ENCODE measurements at places on chromosomes 2 and 18. TPM values are rescaled to one million over a fixed set of nuclear protein-coding genes. Genes with fewer than 3 reads are reported as not detected.

DNA sequence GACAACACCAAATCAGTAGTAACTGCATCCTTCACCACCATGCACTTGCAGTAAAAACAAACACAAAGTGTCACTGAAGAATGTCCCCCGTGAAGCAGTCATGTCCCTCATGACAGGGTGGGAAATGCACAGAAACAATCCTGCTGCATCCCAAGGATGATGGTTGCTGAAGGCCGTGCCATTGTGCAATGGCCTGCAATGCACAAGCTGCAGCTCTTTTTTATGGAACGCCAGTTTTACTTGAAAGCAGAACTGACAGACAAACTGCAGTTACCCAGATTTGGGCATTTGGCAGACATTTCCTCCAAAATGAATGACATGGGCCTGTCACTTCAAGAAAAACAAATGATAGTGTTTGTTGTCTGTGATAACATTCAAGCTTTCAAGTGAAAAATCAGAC lies 2.4 kb upstream of the CHST10 start:
- no peak for DNase-seq

GRCh38 chr2:236796236-236796635 lies 226.6 kb downstream of the ACKR3 start:
- DNase-seq: no peak

DNA sequence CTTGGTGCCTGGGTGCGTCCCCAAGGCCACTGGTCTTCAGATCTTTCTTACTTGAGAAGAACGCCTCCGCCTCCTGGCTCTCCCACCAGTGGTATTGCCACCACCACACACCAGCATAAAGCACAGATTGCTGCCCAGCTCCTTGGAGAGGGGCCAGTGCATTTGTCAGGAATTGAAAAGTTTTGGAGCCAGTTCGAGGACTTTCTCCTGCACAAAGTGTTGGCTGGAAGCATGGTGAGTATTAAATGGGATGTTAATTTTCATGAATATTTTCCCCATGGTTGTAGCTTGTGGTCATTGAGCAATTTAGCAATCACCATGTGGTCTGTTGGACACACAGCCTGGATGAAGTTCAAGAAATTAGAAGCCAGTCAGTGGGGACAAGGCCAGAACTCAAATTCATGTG lies 684.6 kb upstream of the FANCL start:
- no peak for DNase-seq

DNA sequence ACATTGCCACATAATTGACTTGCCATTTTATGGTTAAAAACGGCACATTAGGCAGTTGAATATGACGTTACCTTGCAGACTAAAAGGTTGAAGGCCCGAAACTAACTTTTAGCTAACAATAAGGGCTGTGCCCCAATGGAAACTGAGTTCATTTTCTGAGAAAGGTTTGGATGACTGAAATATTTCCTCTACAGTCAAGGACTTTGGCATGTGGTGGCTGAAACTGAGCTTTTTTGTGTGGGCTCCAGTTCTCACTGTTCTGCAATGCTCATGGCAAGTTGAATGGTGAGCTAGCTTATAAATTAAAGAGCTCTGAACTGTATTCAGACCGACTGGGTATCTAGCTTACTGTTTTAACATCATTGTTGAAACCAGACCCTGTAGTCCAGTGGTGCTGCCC lies 23.8 kb upstream of the TXNDC2 start:
- no peak for DNase-seq

TMSB10 gene
- 9,445 TPM for total RNA-seq

DNA sequence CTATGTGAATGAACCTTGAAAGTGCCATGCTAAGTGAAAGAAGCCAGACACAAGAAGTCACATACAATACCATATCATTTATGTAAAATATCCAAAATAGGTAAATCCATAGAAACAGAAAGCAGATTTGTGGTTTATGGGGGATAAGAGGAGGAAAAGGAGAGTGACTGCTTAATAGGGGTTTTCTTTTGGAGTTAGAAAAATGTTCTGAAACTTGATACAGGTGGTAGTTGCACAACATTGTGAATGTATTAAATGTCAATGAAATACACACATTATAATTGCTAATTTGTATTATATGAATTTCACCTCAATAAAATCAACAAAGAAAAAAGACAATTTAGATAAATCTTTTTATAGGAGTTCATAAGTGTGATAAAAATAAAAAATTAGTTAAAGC lies 37.1 kb downstream of the MEMO1 start:
- DNase-seq: no peak

GRCh38 chr2:232238108-232238507 lies 140.4 kb upstream of the ALPP start:
- DNase-seq: no peak

GRCh38 chr2:99960790-99961189 lies 181.6 kb downstream of the AFF3 start:
- DNase-seq: no peak

HDAC4 gene
- 36.3 TPM for total RNA-seq

CPO gene
- 0.48 TPM for total RNA-seq

DNA sequence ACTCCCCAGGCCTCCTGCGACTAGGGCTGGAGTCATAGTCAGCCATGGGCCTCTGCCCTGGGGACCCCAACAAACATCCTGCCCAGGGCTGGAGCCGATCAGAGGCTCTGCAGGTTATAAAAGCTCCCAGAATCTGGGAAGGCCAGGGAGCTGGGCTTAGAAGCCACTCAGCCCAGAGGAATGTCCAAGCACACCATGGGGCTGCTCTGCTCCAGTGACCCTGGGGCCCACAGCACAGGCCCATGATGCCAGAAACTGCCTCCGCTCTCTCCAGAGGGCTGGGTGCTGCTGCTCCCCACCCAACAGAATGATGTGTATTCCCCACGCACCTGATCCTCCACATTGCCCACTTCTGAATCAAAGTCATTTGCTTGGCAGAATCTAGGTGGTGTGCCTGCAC lies 88.5 kb downstream of the ARMC9 start:
- DNase-seq: no peak

GRCh38 chr2:83941886-83942285 lies 517.2 kb downstream of the SUCLG1 start:
- no peak for DNase-seq

GRCh38 chr2:108244667-108245414 lies 5.1 kb downstream of the SULT1C3 start:
- no peak for DNase-seq
